ENCODE measurements at places on chromosomes 1 and 21.

GRCh38 chr1:102580806-102581205, 527.5 kb downstream of the COL11A1 start:
- no peak for DNase-seq

DNA sequence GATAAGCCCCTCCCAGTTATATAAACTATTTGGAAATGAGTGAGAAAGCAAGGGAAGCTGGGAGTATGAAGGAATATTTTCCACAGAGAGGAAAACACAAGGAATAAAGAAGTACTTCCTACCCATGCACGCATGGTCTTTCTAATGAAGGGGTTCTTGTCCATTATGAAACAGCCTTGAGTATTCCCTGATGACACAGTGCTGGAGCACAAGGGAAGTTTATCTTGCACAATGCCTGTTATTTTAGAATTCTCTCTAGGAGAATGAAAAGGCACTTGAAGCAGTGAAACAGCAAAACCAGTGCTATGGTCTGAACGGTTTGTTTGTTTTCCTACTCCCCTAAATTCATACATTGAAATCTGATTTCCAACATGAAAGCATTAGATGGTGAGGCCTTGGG, 38.6 kb upstream of the ADAMTS1 start:
- DNase-seq = no peak

DNA sequence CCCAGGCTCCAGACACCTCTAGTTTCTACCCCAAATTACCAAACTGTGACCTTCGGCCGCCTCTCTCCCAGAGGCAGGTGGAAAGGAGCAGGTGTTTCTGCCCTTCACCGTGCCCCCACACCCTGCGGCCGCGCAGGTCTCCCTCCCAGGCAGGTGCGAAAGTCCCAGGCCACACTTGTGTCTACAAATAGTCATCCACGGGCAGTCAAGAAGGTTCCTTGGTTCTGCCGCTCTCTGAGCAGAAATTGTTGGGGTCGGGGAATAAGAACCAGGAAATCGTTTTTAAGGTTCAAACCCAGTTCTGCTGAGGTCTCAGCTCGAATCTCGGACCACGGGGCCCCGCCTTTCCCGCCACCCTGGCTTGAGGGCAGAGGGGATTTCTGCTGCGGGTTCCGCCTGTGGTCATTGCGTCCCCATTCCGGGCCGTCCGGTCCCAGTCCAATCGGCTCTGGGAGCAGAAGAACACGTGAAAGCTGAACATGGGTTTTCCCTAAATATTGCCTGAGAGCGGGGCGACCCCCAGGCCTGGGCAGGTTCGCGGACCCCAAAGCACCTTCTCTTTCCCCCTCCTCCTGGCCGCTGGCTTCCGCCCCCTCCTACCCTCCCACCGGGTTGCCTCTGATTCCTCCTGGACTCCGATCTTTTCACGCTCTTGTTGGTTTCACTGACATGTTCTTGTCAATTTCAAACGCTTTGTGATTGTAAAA, 1.2 kb upstream of the ATF3 start:
- DNase-seq = peak; percentile 58

- DNase-seq = no peak
Measured at GRCh38 chr1:226061841-226062557, 517 bp upstream of the H3-3A start.

DNA sequence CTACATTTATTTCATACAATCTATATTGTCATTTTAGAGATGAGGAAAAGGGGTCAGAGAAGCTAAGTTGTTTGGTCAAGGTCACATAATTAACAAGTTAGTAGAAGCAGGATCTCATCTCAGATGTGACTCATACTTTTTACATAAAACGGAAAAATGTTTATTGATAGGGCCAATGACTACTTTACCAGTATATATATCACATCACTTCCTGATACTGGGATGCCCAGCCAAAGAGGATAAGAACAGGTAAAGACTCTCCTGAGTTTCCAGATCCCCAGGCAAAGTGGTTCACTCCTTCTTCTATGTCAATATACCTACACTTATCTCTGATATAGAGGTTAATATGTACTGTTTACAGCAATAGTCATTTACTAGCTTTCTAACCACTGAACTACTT, 21.0 kb downstream of the YIPF1 start:
- no peak for DNase-seq

- no peak for DNase-seq
Measured at GRCh38 chr1:202084791-202085681, 37.7 kb upstream of the GPR37L1 start.

GRCh38 chr1:55445416-55445815, 230.3 kb upstream of the USP24 start:
- DNase-seq = no peak

GRCh38 chr1:107344268-107344760, 203.5 kb downstream of the NTNG1 start:
- no peak for DNase-seq

DNA sequence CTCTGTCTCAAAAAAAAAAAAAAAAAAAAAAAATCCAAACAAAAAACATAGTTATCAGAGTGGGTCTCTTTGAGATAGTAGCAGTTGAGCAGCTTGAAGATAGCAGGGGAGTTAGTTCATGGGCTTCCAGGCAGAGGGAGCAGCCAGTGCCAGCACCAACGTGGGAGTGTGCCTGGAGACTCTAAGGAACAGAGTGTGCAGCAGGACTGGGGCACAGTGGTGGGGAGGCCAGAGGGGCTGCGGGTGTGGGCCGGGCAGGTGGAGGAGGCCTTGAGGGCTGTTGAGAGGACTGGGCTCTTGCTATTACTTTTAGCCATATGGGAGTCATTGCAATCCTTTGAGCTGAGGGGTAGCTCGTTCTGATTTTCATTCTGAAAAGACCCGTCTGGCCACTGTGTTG, 63.8 kb downstream of the RYR2 start:
- DNase-seq = no peak

DNA sequence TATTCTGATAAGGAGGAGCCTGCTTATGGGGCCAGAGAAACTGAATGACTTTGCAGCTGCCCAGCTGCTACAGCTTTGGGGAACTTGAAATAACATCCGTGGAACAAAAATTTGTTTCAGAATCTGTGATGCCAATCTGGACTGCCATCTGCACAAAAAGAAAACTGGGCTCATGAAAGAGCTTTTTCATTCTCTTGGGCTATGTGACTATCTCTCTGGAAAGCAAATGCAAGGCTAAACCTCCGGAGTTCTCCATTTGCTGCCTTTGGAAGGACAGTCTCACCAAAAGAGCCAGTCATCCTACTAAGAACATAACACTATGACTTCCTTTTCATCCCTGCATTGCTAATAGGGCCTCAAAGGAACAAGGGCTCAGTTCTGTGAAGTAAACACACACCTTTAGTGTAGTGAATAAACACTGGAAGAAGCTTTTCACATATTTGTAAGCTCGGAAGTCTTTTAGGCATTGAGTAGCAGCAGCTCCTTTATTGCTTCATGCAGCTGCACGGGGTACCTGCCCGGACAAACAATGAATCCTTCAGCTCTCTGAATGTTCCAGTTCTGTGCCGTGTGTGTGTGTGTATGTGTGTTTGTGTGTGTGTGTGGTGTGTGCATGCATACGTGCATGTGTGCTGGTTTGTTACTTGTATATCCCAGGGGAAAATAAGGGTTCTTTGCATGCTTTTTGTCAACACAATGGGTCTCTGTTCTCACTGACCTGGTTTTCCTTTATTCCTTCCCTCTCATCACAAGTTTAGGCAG, 255.5 kb upstream of the SGIP1 start:
- DNase-seq = no peak

DNA sequence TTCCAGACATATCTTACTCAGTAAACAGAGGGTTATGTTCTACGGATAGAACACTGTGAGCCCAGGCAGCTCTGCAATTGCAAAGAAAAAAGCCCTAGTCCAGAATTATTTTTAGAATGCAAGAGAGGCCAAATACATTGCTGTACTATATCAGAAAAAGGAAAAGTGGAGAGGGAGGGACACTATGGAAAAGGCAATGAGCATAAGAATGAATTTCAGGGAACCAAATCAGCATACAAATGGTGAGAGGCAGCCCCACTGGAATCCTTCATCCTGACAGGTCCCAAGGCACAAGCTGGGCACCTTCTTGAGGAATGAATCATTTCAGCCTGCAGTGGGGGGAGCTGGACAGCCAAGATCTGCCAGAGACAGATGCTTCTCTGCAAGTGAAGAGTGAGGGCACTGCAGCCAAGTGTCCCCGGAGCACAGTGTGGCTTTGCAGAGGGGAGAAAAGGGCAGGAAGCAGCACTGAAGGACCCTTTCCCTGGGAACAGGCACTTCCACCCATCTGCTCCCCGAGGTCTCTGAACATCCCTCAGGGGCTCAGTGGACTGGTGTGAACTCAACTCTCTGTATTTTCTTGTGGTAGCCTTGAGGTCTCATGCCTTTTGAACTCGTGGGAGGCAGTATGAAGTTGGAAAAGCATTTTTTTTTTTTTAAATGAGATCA, 115.6 kb downstream of the XCL2 start:
- no peak for DNase-seq

DNA sequence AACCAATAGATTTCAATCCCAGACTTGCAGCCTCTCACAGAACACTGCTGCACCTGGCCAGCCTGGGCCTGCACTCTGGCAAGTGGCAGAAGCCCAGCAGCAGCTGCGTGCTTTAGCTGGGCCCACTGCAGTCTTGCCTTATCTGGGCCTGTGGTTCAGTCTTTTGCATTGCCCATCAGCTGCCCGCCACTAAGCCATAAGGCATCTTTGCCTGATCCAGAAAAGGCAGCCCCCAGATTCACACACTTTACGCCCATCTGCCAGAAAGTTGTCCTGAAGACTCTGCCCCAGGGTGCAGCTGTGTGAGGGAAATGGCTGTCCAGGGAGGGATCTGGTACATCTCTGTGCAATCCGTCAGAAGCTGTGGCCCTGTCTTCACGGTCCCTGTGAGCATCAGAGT, 217.0 kb downstream of the DNAH14 start:
- DNase-seq = no peak

GRCh38 chr1:12714710-12715475, 1.0 kb upstream of the AADACL3 start:
- no peak for DNase-seq
